Erythroblast (primary cell): ENCODE measurements at places on chromosomes 12 and 14.

DNA sequence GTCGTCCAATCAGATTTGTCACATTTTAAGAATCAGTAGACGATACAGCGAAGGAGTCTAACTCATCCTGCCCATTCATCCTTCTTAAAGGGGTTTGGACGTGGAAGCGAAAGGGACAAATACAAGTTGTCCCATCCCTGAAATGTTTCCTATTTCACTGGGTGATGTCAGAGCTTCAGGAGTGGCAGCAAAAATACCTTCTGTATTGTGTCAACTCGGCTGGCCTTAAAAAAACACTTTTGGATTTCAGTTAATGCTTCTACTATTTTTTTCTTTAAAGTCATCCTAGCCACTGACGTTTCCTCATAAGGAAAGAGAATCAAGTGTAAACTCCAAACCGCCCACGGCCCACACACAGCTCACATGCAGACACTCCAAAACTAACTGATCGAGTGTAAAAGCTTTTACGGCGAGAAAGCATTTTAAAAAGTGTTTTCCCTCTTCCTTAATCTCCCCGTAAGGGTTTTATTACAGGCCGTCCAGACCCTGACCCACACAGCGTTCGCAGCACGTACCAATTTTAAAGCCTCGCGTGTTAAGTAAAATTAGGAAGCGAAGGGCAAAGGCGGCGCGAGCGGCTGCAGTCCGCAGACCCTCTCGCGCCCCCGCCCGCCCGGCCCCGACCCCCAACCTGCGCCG, 593 bp downstream of the CFL2 start:
- DNase-seq = peak; percentile 32

- no peak for DNase-seq
Observed at GRCh38 chr14:100692859-100693558, 33.7 kb upstream of the DLK1 start.

GRCh38 chr12:14186193-14186502, 179.3 kb upstream of the ATF7IP start:
- DNase-seq = no peak

DNA sequence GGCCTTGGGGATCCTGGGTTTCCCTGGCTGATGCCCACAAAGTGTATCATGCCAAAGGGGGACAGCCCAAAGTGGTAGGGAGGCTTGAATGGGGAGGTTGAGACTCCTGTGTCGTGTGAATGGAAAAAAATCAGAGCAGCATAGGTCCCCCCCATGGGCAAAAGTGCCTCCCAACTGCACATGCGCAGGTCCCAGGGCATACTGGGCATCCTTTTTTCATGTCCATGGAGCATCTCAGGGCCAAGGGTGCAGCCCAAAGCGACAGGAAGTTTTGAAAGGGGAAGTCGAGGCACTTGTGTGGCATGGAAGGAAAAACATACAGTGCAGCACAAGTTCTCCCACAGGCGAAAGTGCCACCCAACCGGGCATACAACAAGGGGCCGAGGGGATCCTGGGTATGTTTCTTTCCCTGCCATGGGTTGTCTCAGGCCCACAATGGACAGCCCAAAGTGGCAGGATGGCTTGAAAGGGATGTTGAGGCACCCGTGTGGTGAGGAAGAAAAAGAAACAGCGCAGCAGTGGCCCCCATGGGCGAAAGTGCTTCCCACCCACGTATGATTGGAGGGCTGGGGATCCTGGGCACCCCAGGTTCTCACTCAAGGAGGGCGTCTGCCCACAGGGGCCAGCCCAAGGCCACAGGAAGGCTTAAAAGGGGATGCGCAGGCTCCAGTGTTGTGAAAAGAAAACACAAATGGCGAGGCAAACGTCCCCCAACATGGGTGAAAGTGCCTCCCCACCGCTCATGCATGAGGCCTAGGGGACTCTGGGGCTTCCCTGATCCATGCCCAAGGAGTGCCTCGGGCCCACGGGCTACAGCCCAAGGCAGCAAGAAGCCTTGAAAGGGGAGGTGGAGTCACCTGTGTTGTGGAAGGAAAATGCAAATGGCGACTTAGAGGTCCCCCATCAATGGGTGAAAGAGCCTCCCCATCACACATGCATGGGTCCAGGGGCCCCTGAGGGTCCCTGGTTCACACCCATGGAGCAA, 573.7 kb downstream of the ALG10 start:
- no peak for DNase-seq

- peak; percentile 62 for DNase-seq
Observed at GRCh38 chr12:93912086-93912733, 235.0 kb downstream of the CRADD start.

DNA sequence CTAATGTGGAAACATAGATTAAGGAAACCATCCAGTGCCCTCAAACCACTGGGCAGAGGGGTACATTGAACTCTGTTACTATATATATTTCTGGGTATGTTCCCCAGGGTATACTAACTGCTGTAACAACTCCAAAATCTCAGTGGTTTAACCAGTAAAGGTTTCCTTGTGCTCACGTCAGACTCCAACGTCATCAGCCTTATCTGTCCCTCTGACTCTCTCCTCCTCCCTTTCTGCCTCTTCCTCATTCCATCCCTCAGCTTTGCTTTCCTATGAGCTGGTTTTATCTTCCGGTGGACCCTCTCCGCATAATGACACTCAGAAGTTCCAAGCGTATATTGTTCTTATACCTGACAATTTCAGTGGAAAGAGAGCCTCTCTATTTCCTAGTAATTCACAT, 21.2 kb upstream of the SMCO2 start:
- DNase-seq = no peak

- DNase-seq = no peak
Observed at GRCh38 chr12:44775901-44776300, 100.2 kb downstream of the NELL2 start.

- no peak for DNase-seq
Observed at GRCh38 chr12:1309613-1310012, 284.8 kb downstream of the FBXL14 start.

DNA sequence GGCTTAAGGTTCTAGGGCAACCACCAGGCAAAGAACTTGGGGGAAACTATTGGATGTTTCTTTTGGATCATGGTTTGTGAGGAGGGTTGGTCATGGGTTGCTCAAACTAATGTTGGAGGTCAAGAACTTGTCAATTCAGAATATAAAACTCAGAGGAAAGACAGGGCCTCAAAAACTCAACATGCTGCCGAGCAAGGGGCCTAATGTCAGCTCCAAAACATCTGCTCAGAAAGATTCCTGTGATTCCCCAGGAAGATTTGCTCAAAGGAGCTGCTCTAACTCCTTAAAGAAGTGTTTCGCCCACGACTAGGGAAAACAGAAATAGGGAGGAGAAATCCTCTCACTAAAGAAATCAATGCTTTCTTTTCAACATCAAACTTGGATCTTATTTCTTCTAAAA, 3.7 kb upstream of the IGF1 start:
- no peak for DNase-seq

- peak; percentile 35 for DNase-seq
Observed at GRCh38 chr12:111368291-111368787, 556 bp downstream of the PHETA1 start.

DNA sequence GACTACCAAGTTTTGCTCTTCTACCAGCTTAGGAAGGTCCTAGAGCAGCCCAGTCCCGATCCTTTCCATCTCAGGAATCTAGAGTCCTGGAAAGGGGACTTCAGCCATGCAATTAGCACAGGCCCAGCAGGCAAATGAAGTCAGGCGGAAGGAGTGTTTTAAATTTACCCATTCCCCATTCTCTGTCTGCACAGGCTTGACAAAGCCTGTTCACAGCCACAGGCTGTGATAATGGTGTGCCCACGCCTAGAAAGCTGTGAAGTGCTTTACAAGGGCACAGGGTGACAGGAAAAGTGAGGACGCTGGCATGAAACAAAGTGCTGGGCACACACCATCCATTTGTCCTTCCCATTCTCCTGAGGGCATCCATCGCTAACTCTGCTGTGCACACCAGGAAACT, 79.0 kb downstream of the PITPNM2 start:
- no peak for DNase-seq

DNA sequence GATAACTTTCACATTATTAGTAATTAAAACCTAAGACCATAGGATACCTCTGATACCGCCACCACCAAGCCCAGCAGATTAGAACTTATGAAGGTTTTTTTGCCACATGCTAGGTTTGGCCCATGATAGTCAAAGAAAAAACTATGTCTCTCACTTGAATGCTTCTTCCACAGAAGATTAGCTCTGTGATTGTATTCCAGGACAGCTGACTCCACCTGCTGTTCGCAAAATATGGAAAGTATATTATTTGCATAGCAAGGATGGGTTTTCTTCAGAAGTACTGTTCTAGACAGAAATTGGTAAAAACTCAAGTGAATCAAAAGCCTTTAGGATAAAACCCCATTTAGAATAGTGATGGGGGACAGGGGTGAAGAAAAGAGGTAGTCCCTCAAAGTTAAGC, 42.2 kb downstream of the PPFIBP1 start:
- no peak for DNase-seq

DNA sequence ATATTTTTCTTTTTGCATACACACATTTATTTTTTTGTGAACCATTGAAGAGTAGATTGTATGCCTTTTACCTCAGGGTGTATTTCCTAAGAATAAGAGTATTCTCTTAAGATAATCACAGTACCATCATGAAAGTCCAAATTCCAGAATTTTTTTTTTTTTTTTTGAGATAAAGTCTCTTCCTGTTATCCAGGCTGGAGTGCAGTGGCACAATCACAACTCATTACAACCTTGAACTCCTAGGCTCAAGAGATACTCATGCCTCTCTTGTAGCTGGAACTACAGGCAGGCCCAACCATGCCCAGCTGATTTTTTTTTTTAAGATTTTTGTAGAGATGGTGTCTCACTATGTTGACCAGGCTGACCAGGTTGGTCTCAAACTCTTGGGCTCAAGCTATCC, 10.9 kb downstream of the FRS2 start:
- DNase-seq = no peak

- peak; percentile 87 for DNase-seq
Observed at GRCh38 chr14:31206536-31207286, 882 bp downstream of the HECTD1 start.

- DNase-seq = no peak
Observed at GRCh38 chr12:57918147-57918546, 23.2 kb upstream of the ATP23 start.

DNA sequence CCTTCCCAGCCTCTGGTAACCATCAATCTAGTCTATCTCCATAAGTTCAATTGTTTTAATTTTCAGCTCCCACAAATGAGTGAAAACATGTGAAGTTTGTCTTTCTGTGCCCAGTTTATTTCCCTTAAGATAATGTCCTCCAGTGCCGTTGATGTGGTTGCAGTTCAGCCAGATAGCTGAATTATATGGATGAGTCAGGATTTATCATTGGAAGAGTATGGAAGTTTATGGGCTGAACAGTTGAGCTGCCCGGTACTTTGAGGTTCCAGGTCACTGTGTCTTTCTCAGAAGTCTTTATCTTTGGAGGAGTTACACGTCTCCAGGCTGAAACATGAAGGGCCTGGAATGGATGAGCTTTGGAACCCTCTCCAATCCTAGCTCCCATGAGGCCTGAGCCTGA, 120.1 kb downstream of the ASCL4 start:
- no peak for DNase-seq

GRCh38 chr12:124616394-124617221, 49.2 kb upstream of the NCOR2 start:
- DNase-seq = no peak

- DNase-seq = no peak
Observed at GRCh38 chr12:123064366-123064765, 83.9 kb downstream of the ARL6IP4 start.

DNA sequence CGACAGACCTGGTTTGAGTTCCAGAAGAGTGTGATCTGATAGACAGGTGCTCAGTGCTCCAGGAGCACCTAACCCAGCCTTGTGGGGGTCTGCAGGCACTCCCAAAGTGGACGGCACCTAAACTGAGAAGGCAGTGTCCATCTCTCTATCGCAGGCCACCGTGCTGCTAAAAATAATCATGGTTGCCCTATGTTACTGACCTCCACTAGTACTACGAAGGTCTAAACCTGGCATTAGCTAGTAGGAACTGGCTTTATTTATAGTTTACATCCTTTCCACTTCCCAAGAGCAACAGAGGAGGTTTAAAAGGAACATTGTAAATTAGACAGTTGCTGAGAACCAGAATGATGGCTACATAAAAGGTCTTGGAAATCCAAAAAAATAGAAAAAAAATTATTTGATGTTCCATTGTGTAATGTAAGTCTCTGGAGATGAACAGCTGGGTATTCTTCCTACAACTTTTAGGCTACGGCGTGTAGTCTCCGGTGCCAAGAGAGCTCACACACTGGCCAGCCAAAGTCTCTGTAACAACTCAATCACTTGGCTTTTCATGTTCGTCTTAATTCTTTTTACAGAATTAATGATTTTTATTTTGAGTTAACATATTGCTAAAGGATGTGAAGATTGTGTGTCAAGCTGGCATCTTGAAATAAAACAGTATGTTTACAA, 27.3 kb downstream of the PPFIBP1 start:
- DNase-seq = no peak

- no peak for DNase-seq
Observed at GRCh38 chr14:91207008-91207407, 37.5 kb downstream of the GPR68 start.

- no peak for DNase-seq
Observed at GRCh38 chr12:91379051-91379775, 196.6 kb upstream of the DCN start.

DNA sequence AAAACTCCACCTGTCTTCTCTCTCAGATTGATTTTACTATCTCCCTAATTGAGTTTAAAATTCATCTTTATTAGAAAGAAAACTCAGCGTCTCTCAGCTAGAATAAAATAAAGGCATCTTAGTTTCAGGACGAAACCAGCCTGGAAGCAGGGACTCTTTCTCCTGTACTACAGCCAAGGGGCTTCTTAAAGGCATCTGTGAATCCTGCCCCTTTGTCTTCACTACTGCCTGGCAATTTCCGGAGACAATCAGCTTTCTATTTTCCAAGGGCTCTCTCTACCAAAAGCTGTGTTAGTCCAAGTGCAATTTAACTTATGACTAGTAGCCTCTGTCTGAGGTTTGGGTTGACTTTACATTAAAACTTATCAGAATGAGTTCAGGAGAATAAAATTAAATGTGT, 623.3 kb upstream of the FOXG1 start:
- DNase-seq = no peak

GRCh38 chr12:9980126-9980525, 8.9 kb downstream of the CLEC12A start:
- DNase-seq = no peak

GRCh38 chr12:99388671-99389195, 258.8 kb upstream of the GARIN6 start:
- no peak for DNase-seq

DNA sequence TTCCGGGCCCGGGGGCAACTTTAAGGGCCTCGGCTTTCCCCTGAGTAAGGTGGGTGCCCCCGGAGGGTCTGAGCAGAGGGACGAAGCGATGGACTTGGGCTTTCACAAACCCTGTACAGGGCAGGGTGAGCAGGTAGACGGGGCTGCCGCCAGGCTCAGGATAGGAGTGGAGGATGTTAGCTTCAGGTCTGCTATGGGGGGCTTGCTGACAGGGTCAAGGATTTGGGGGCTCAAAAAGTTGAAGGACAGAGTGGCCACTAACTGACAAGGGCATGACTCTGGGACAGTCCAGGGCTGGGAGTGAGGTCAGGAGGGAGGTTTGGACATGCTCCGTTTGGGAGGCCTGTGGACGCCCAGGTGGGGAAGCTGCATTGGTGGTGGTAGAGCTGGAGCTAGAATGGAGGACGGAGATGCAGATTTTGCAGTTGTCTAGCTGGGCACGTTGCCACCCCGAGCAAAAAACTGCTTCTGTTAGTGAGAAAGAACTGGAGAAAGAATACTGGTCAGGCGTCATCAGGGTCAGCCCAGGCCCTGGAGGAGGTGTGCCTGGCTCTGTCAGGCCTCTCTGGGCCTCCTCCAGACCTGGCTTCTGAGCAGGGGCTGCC, 113.3 kb downstream of the ADGRD1 start:
- DNase-seq = no peak
